ENCODE measurements at places on chromosomes 1 and 21. TPM values are rescaled to one million over a fixed set of nuclear protein-coding genes. Genes with fewer than 3 reads are reported as not detected.
A peak's percentile ranks its signal among the peaks of the same experiment; 100 is the strongest.

Gene CRYAA
- not detected for total RNA-seq

GRCh38 chr1:12172042-12172851 lies 5.5 kb downstream of the TNFRSF1B start:
- H3K27ac ChIP-seq = no peak overlapping the region
- no peak for DNase-seq
- H3K4me1 ChIP-seq = peaks cover 14% of the 10 kb centered on the region
- no peak overlapping the region for H3K4me3 ChIP-seq

Gene KRTAP12-2
- total RNA-seq = not detected

DNA sequence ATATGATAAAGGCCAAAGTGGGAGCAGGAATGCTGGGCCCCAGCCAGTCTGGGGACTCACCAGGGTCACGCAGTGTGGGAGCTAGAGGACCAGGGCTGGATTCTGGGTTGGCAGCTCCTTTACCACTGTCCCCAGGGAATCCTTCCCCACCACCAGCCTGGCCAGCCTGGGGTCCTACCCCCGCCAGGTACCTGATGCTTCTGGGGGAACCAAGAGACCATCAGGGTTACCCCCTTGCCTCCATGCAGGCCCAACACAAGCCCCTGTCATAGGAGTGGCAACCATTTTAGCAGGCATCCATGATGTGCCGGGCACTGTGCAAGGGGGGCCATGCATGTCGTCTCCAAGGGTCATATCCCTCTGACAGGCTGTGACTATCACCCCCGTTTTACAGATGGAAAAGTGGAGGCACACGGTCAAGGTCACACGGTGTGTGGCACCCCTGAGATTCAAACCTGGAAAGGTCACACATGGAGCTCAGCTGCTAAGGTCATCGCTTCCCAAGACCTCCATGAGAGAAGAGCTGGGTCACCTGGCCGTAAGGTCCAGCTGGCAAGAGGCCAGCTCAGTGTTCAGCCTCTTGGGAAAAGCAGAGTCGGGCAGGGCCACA lies 16.4 kb downstream of the RUNX3 start:
- H3K4me3 ChIP-seq = no peak overlapping the region
- H3K36me3 ChIP-seq = no peaks in the 10 kb centered on the region
- peaks cover 9% of the 10 kb centered on the region for H3K4me1 ChIP-seq
- H3K27ac ChIP-seq = no peak overlapping the region

DNA sequence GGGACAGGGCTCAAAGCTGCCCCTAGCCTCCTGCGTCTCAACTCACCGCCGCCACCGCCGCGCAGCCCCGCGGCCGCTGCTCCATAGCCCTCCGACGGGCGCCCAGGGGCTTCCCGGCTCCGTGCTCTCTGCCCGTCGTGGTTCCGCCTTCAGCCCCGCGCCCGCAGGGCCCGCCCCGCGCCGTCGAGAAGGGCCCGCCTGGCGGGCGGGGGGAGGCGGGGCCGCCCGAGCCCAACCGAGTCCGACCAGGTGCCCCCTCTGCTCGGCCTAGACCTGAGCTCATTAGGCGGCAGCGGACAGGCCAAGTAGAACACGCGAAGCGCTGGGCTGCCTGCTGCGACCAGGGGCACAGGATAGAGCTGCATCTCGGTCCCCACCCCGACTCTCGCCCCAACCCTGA lies at the start of gene TNFRSF25:
TSS of gene TNFRSF25 (minus strand) at position 151 of the 400 bp plus-strand sequence. CDS start at position 85, 66 bp downstream.
- no peak within 1 kb of the TSS for H3K4me3 ChIP-seq
- H3K27me3 ChIP-seq = peaks cover 11% of the 10 kb centered on the region
- no peak within 1 kb of the TSS for H3K27ac ChIP-seq
- no peak for DNase-seq

DNA sequence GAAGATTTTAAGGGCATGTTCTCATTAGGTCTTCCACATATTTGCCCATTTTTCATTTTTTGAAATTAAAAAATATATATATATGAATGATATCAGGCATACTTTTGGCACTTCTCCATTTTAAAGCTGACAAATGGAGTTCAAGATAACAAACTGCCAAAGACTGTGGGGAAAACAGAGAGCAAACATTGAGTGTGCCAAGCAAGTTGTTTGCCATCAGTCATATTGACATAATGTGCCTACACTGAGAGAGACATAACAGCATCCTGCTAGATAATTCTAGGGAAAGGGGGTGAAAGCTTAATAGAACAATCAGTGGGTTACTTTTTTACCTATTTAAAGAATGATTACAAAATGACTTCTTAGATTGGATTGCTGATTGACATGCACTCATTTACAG lies 529.4 kb upstream of the CXADR start:
- DNase-seq = no peak
- H3K4me3 ChIP-seq = no peak overlapping the region
- peaks cover 2% of the 10 kb centered on the region for H3K4me1 ChIP-seq

DNA sequence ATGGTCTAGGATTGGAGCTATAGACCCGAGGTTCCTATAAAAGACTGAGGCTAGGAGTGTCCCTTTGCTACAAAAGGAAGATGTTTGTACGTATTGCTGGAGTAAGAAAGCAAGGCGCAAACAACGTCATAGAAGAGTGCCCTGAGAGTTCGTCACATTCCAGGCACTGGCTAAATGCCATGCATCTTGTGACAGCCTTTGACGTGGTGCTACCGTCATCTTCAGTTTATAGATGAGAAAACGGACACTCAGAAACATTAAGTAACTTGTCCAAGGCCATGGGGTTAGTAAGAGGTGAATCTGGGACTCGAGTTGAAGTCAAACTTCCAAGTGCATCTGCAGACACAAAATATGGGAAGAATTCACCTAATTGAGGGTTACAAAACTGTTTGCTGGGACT lies 104.2 kb upstream of the SLC45A1 start:
- no peaks in the 10 kb centered on the region for H3K4me1 ChIP-seq
- H3K27me3 ChIP-seq = peaks cover 11% of the 10 kb centered on the region
- no peaks in the 10 kb centered on the region for H3K36me3 ChIP-seq
- no peak overlapping the region for H3K27ac ChIP-seq

- peaks cover under 1% of the 10 kb centered on the region for H3K36me3 ChIP-seq
- no peak overlapping the region for H3K27ac ChIP-seq
- H3K27me3 ChIP-seq = no peaks in the 10 kb centered on the region
- no peak overlapping the region for H3K4me3 ChIP-seq
- H3K4me1 ChIP-seq = peaks cover 12% of the 10 kb centered on the region
Observed at GRCh38 chr1:226826479-226827261, 43.7 kb upstream of the PSEN2 start.

Gene KRTAP19-1
- not detected for total RNA-seq

- H3K36me3 ChIP-seq = no peaks in the 10 kb centered on the region
- peak overlapping the region; percentile 48 for H3K27ac ChIP-seq
- H3K27me3 ChIP-seq = peaks cover 11% of the 10 kb centered on the region
Observed at GRCh38 chr1:6083385-6083784, 37.7 kb downstream of the KCNAB2 start.

Measured in glutamatergic neuron (in vitro differentiated cells).